ENCODE measurements at places on chromosomes 4 and X.

GRCh38 chr4:140152751-140153418 lies 1.1 kb downstream of the MAML3 start:
- DNase-seq = no peak

DNA sequence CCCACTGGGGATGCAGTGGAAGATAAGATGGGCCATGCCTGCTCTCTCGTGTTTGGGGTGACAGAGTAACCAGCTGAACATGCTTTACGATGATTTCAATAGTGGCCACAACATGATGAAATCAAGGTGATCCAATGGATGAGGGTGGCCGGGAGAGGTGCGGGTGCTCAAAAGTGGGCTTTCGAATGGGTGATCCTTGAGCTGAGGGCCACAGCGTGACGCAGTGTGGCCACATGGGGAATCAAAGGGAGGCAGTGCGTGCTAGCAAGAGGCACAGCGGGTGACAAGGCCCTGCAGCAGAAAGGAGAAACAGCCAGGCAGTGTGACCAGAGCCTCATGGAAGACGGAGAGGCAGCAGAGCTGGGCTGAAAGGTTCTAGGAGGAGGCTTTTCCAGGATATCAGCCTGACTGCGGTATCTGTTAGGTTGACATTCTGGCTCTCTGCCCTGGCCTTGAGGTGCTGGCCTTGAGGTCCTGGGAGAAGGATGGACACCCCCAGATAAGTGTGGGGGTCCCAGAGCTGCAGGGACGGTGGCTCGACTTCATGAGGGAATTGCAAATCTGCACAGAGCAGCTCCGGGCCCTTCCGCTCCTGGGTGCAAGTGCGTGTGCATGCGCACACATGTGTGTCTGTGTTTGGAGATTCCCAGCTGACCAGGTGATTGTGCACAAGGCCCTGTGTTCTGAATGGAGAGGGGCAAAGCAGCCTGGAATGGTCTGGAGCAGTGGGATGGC lies 38.0 kb upstream of the GPR78 start:
- DNase-seq = no peak

DNA sequence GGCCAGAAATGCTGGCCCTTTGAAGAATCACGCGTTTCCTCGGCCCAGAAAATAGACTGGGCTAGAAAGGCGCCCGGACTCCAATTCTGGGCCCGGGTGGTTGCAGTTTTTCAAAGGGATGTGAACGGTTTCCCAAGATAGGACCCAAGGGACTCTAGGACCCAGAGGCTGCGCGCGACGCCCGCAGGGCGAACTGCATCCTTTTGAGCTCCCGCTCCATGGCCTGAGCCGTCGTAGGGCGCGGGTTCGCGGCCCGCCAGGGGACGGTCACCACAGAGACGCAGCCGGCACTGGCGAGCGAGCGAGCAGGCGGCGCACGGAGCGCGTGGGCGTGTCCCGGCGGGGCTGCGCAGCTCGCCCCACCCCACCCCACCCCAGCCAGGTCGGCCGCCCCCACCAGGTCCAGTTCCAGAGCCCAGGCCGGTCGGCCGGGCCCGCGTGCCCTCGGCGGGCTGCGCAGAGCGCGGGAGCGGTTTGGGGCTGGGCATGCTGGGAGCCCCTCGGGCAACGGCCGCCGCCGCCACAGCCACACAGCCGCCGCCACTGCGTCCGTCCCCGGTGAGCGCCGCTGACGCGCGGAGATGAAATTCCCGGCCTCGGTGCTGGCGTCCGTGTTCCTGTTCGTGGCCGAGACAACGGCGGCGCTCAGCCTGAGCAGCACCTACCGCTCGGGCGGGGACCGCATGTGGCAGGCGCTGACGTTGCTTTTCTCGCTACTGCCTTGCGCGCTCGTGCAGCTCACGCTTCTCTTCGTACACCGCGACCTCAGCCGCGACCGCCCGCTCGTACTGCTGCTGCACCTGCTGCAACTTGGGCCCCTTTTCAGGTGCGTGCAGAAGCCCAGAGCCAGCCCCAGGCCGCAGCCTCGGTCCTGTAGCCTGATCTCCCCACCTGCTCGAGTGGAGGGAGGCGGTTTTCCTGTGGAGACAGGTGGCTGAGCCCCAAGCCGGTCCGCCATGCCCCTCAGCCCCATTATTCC lies at the start of gene XK:
XK (plus strand) TSS at position 411 of the 979 bp plus-strand sequence; CDS start at position 582, 171 bp downstream.
- no peak for DNase-seq

GRCh38 chr4:15938182-15938581 lies 358 bp downstream of the FGFBP1 start:
- DNase-seq = peak; percentile 2

GRCh38 chr4:145545538-145546174 lies 64.0 kb downstream of the SMAD1 start:
- no peak for DNase-seq

GRCh38 chrX:10485326-10485725 lies 135.1 kb downstream of the MID1 start:
- DNase-seq = no peak

DNA sequence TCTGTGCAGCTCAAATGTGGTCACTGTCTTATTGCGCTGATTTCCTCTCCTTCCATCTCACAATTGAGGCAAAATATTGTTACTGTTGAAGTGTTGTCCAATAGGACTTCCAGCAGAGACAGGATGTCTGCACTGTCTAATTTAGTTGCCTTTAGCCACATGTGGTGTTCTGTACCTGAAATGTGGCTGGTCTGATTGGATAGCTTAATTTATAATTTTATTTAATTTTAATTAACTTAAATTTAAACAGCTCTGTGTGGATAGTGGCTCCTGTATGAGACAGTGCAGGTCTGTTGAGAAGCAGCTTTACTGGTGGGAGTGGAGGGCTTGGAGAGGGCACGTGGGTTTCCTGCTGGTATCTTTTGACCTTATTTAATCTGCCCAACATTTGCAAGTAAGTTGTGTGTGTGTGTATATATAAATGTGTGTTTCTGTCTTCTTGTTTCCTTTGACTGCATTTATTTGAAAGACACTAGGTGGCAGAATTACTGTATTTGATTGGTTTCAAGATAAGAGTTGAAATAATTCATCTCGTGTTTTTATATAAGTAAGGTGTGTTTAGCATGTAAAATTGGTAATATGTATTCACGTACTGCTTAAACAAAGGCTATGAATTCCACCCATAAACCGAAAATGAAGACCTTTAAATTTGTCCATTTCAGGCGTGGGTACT lies 55.3 kb upstream of the MSANTD1 start:
- DNase-seq = no peak

DNA sequence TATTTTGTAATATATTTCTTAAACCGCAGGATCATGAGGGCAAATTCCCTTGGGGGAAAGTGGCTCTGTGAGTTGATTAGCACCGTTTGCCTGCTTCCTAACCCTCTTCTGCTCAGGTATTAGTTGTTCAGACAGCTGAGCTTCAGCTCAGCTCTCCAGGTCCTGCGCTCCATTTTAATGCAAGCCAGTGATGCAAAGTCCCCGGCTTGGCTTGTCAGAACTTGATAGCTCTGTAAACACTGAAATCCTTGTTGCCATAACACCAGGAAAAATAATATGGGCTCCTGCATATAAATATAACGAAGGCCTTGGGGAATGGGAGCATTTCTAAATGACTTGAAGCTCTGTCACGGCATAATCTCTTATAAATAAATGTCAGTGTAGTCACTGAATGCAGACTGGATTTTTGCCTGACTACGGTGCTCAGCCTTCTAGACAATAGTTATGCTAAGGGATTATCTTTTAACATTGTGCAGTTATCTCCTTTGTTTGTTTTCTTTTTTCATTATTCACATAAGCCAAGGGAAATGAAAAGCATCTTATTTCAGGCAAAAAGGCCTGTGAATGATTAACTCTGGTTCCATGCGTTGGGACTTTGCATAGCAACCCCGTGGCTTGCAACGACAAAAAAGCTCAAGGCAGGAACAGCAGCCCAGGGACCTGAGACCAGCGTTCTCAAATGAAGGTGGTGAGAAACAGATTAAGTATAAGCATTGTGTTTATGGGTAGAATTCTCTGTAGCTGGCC lies 253.2 kb downstream of the SPRY1 start:
- DNase-seq = peak; percentile 20

DNA sequence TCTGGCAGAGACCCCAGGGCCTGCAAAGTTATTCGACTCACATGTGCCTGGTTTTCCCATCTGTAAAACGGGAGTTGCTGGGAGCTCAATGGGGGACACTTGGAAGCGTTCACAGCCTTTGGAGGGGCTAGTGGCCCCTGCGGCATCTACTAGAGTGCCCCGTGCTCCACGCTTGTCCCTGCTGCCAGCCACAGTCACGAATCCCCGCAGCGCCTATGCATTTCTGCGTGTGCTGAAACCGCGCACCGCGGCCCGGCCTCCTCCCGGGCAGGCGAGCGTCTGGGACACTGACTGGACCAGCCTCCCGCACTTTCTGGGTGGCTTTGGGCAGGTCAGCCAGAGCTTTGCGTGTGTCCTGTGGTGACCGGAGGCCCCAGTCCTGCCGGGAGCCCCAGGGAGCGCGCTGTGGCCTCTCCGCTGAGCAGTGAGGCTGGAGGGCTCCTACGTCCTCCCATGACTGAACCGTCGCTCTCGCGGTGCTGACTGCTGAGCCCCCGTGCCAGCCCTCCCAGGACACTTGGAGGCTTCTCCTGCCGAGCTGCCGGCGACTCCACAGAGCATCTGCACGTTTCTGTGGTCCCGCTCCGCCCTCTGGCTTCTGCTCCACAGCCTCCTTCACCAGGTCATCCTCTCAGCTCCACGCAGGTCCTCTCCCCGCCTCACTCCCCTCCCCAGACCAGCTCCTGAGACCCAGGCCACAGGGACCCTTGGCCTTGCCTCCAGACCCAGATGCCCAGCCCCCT lies 36.3 kb downstream of the PIGG start:
- no peak for DNase-seq

GRCh38 chr4:77927991-77928925 lies 65.6 kb downstream of the MRPL1 start:
- DNase-seq = no peak

DNA sequence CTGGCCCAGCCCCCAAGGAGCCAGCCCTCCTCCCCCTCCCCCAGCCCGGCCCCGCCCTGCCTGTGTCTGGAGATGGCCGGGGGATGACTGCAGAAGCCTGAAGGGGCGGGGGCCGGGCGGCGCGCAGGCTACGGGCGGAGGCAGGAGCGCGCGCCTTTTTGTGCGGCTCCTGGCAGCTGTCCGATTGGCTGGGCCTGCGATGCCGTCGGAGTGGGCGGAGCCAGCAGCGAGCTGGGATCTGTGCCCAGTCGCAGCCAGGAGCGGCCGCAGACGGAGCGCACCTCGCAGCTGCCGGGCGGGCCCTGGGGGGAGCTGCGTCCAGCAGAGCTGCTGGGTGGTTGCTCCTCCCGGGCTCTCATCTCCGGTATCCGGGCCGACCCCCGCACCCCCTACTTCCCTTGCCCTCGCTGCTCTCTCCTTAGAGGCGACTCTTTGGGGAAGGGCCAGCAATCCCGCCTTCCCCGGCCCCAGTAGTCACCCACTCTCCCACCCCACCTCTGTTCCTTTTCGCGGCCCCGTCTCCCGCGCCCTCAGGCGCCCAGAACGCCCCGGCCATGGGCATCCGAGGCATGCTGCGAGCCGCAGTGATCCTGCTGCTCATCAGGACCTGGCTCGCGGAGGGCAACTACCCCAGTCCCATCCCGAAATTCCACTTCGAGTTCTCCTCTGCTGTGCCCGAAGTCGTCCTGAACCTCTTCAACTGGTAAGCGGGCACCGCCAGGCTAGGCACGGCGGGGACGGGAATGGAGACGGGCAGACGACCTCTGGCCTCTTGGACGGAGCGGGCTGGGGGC lies at the start of gene GABRQ:
GABRQ (plus strand) TSS at position 247 of the 794 bp plus-strand sequence; CDS start at position 555, 308 bp downstream.
- DNase-seq = peak; percentile 12

- no peak for DNase-seq
Observed at GRCh38 chrX:153179131-153179530, at the start of gene MAGEA1. Gene MAGEA1, plus strand, starts transcription at chrX:153179284. Its CDS starts 3,106 bp downstream, at chrX:153182390.

DNA sequence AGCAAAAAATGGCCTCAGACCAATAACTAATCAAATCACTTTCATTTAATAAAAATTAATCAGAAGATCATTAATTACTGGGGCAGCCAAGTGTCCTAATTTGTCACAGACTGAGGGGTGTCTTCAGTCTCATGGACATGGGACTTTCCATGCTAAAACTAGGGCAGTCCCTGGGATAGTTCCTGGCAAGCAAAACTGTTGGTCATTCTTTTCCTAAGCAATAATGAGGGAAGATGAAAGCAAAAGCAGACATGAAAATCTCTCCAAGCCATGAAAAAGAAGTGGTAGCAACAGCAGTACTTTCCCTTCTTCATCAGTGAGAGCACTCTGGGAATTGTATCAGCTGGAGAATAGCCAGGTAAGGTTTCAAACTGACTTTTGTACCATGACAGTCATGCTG lies 3.7 kb upstream of the ANTXR2 start:
- no peak for DNase-seq

GRCh38 chr4:10104991-10105276 lies 11.7 kb downstream of the WDR1 start:
- DNase-seq = no peak

GRCh38 chrX:41759817-41760216 lies 35.8 kb downstream of the GPR82 start:
- DNase-seq = no peak

GRCh38 chr4:140448830-140449229 lies 21.4 kb upstream of the CLGN start:
- DNase-seq = peak; percentile 22

GRCh38 chr4:6563935-6564645 lies 10.9 kb upstream of the MAN2B2 start:
- no peak for DNase-seq

- DNase-seq = no peak
Observed at GRCh38 chr4:126318376-126318775, 1003.6 kb downstream of the FAT4 start.

- no peak for DNase-seq
Observed at GRCh38 chr4:52755426-52755825, 4.2 kb upstream of the ERVMER34-1 start.

DNA sequence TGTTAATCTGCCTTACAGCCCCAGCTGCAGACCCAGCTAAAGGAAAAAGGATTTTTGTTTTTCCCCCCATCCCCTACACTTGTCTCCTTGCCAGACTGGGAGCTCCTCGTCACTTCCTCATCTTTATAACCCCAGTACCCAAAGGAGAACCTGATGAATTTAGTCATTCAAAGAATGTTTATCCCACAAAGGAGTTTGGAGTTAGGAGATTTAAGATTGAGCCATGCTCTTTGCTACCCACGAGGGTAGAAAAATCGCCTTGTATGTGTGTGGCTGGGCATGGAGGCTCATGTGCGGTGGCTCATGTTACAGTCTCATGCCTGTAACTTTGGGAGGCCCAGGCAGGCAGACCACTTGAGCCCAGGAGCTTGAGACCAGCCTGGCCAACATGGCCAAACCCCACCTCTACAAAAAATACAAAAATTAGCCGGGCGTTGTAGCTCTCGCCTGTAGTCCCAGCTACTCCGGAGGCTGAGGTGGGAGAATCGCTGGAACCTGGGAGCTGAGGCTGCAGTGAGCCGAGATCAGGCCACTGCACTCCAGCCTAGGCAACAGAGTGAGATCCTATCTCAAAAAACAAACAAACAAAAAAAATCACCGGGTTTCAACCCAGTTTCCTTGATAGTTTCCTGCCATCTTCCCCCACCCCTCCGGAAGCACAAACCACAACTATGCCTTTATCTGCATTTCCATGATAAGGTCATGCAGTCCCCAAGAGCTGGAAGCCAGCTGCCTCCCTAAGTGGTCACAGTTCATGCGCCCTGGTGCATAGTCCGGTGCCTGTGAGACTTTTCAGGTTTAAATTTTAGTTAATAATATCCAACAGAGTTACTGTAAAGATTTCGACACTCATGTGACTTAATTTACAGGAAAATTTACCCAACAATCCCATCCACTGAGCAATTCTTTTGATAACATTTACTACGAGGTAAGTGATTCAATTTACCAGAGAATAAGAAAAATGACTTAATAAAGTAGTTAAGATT lies 1.5 kb downstream of the CFAP97 start:
- no peak for DNase-seq

Measured in NCI-H2029 treated with DMSO at 0.1 percent for 48 hours (cell line).